ENCODE measurements at places on chromosomes 13 and 19. TPM values are rescaled to one million over a fixed set of nuclear protein-coding genes. Genes with fewer than 3 reads are reported as not detected.

- DNase-seq, result peak; percentile 61
Observed at GRCh38 chr19:55082020-55082851, 6.6 kb downstream of the EPS8L1 start.

DNA sequence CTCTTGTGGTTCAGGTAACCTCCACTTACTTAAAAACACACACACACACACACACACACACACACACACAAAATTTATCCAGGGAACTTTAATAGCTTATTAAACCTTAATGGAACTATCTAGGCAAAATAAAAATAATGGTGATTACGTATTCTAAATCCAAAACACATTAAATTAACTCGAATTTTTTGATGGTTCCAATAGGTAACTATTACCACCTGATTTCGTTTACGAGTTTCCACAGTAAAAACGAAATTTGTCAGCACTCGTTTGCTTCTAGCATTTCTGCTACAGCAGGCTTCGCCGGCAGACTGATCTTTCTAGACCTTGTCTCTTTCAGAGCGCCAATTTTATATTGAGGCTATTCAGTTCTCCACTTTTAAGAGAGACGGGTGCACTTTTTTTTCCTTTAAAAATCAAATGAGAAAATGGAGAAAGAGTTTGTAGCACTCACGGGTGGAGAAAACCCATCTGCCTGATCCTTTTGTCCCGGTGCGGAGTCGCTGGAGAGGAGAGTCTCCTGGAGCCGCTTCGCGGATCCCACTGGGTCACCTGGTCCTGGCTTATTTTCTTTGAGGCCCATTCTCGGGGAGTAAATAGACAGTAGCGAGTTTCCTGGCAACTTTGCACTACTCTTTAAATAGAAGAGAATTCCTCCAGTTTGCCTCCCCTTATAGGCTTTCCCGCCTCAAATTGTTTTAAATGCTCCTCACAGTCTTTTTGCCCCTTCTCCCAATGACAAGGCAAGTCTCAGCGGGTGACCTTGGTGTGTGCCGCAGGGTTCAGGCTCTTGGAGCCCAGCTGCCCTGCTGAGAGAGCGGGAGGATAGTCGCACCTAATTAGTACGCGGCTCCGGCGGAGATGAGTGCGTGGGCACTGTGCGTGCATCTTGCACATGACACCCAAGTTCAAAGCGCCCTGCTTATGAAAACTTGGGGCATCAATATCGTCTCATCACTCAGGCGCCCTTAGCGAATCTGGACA is 117.0 kb downstream of the KCNRG start:
- no peak for DNase-seq

DNA sequence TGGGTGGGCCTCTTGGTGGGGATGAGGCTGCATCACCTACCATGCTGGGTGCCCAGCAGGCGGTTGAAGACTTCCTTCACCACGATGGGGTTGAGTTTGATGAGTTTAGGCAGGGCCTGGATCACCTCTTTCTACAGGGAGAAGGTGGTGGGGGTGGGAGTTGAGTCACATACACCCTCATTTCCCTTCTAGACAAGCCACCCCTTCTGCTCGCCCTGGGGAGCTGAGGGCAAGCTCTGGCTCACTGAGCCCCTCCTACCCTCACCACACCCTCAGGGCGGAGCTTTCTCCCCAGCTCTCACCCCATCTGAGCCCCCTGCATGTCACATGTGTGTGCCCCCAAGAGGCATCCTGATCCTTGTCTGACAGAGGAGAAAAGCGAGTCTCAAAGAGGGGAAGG is 7.6 kb upstream of the RSPH6A start:
- no peak for DNase-seq

GRCh38 chr19:4851551-4852290 is 15.7 kb downstream of the PLIN3 start:
- peak; percentile 73 for DNase-seq

DNA sequence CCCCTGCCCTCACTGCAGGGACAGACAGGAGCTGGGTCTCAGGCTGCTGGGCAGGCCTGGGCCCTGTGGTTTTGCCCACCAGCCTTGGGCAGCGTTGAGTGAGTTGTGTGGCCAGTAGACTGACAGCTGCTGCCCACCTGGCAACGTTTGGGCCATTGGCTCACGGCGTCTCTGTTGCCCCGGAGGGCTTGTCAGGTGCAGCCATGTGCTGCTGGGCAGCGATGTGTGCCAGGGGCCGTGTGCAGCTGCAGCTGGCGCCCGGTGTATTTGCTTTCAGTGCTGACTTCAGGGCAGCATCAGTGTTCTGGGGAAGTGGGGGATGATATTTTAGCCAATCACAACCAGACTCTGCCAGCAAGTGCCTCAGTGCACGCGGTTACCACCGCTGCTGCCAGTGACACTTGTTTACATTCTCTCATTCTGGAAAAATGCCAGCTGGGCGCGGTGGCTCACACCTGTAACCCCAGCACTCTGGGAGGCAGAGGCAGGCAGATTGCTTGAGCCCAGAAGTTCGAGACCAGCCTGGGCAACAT is 10.6 kb downstream of the FZR1 start:
- DNase-seq, result peak; percentile 43

Gene SHANK1
- total RNA-seq, result not detected
